ENCODE measurements at places on chromosomes 16 and 17.

DNA sequence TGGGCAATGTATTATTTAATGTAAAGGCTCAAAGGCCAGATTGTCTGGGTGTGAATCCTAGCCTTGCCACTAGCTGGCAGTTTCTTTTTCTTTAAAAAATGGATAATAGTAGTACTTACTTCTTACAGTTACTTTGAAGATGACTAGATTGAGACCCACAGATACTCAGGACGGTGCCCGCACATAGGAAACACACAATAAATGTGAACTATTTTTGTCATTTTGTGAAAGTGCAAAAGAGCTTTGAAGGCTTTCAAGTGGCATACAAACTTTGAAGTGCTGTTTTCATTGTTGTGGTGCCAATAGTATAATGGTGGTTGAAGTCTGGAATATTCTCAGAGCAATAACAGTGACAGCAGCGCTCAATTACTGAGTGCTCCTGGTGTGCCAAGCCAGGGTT lies 63.6 kb downstream of the OTOA start:
- no peak for DNase-seq

DNA sequence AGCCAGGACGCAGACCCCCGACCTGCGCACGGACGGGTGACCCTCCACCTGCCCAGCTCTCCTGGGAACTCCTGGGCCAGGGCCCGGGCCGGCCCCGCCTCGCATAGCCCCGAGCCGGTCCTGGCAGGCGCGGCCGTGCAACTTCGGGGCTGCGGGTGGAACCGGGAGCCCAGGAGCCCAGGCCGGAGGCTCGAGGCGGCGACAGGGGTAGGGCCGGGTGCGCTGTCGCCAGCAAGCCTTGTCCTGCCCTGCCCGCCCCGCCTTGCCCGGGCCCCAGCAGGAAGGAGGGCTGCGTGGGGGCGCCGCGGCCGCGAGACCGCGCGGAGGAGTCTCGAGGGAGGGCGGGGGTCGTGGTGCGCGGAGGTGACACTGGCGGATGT lies 408 bp downstream of the LMF1 start:
- DNase-seq = no peak

- peak; percentile 20 for DNase-seq
Measured at GRCh38 chr17:82668631-82669099, 20.4 kb upstream of the WDR45B start.

- DNase-seq = no peak
Measured at GRCh38 chr17:47077576-47077975, 98.5 kb upstream of the RPRML start.

DNA sequence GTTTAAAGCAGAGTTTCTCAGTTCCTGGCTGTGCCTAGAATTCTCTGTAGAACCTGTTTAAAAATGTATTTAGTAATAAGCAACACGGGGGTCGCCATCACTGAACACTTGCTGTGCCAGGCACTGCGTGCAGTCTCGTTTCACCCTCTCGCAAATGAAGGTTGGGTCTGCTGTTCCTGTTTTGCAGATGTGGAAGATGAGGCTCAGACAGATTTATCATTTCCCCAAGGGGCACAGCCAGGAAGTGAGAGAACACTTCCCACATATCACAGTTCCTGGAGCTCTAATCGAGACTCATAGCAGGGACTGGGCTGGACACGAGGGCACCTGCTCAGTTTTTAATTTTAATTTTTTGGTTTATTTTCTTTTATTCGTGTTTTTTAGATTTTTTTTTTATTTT lies 122.7 kb downstream of the ABCC6 start:
- DNase-seq = no peak

GRCh38 chr16:53022374-53022773 lies 30.3 kb downstream of the CHD9NB start:
- no peak for DNase-seq

- no peak for DNase-seq
Measured at GRCh38 chr16:19210280-19210924, 42.4 kb downstream of the SYT17 start.

DNA sequence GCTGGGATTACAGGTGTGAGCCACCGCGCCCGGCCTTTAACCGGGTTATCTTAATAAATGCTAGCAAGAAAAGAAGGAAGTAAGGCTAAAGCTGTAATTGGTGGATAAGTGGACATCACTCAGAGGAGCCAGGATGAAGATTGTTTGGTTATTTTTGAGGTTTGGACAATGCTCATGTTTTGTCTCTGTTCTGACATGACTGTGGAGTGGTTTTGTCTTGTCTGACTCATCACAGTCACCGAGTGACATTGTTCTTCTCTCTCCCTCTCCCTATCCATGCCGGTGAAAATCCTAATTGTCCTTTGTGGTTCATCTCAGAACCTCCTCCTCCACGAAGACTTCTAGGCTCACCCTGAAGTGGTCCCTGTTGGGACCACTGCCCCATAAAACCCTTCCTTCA lies 23.5 kb upstream of the GRIN2A start:
- DNase-seq = no peak

DNA sequence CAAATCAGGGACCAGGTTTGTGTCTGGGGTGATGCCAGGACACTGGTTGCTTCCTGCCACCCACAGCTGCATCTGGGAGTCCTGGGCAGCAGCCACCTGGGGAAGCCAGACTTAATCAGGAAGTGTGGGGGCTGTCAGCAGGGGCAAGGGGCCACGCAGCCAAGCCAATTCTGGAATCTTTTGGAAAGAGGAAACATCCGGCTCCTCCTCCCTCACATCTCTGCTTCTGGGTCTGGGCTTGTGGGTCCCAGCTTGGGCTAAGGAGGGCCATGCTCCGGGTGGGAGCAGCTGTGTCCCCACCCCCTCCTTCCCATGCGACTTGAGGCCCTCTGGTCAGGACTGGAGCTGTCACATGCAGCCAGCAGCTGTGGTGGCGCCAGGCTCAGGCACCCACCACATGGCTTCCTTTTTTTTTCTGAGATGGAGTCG lies 37.0 kb upstream of the CCDC182 start:
- DNase-seq = no peak

GRCh38 chr16:86101897-86102157 lies 202.9 kb downstream of the IRF8 start:
- no peak for DNase-seq

Data from AG09319 (cell line).